Small intestine (tissue), 16 donors: ENCODE measurements at places on chromosomes 6 and 20. TPM values are rescaled to one million over a fixed set of nuclear protein-coding genes. Genes with fewer than 3 reads are reported as not detected.

The HS3ST5 gene
- polyA plus RNA-seq = not detected

The NRSN1 gene
- not detected for polyA plus RNA-seq

The HLA-DQA1 gene
- polyA plus RNA-seq = 54.9 TPM

The MUC22 gene
- polyA plus RNA-seq = not detected

The GJA10 gene
- polyA plus RNA-seq = not detected

The HTR1E gene
- not detected for polyA plus RNA-seq

The NR2E1 gene
- not detected for polyA plus RNA-seq

DNA sequence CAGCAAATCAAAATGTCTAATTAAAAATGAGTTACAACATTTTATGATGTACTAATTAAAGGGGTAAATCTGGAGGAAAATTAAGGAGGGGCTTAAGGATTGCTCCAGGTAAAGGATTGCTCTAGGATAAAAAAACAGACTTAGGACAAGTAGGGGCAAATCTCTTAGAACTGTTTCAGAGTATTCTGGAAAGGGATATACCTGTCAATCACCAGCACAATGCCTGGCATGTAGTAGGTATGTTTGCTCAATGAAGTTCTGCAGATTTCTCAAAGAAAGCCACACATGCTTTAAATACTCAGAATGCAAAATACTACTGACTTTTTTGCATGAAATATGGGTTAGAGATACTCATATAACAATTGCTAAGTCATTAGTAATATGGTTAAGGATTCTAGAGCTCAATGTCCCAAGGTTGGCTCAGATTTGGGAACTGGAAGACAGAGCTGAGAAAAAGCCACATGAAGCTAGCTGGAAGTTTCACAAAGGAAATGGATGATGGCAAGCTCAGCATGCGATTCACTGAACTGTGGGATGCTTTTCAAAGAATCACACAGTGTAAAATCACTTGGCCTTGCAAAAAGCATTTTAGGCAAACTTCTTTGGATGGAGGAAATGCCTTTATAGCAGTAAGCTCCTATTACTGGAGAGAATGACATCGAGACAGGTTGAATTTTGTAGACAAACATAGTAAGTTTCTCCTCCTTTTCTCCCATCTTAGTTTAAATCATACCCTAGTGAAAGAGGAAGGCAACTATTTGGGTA is 72.8 kb downstream of the MAP3K5 start:
- no peak for DNase-seq

GRCh38 chr6:87251225-87251624 is 71.2 kb upstream of the SMIM8 start:
- no peak for DNase-seq

GRCh38 chr6:162684961-162685360 is 42.6 kb downstream of the PRKN start:
- peak; percentile 1 for DNase-seq

DNA sequence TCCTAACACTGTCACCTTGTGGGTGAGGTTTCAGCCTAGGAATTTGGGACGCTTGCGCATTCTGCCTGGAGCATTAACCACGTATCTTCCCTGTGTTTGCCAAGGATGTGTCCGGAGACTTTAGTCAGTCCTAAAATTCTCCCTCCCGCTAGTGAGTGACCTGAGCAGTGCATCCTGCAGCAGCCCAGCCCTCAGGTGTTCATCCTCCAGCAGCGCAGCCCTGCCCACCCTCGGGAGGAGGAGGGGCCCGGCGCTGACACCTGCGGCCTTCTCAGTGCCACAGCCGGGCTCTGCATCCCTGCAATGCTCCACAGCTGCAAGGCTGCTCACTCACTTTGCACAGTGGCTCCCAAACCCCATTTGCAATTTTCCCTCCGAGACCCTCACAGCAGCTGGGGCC is 79.5 kb downstream of the ERMARD start:
- no peak for DNase-seq

- DNase-seq = peak; percentile 41
Observed at GRCh38 chr6:11066505-11067347, 22.6 kb upstream of the ELOVL2 start.

DNA sequence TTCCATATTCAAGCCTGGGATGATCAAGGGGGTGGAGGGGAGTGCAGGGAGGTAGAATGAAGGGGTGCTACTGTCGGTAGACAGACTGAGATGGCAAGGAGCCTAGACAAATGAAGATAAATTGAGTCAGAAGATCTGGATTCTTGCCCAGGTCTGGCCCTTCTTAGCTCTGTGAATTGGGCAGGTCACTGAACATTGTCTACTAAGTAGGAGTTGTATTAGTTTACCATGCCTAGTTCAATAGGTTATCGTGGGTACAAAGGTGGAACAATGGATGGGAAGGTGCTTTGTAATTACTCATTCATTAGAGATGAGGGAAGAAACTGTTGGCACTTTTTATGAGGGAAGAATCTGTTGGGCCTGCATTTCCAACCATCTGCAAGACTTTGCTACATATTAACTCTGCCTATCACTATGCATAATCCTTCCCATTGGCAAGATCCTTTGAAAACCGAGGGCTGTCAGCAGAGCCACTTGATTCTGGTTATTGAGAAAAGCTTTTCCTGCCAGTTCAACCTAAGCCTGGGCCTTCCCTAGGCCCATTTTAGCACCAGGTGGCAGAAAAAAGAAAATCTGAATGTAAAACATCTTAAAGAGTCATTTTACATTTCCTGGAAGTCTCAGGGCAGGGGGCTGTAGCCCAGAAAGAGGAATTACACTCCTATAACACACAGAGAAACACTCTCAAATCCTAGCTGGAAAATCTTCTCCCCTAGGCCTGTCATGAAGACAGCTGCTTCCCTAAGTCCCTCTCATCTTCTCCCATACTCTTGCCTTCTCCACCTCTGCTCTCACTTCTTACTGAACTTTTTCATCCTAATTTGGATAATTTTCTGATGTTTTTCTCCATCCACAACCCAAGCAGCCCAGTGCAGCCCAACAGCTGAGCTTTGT is 103.5 kb downstream of the CD24 start:
- peak; percentile 96 for DNase-seq

DNA sequence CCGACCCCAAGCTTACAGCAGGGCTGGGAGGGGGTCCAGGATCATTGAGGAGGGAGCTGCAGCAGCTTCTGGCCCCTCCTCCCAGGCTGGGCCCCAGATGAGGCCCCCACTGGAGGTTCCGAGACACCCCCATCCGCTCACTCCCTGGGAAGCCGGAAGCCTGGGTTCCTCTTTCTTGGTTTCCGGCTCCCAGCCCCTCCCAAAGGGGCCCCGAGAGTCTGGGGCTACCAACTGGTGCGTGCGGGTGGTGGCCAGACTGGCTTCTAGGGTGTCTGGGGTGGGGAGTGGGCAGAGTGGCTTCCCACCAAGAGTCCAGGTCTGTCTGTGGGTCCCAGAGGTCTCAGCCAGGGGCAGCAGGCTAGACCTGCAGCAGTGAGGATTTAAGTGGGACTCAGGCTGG is 2.2 kb downstream of the RGS19 start:
- no peak for DNase-seq

GRCh38 chr6:166672624-166673206 is 45.7 kb upstream of the RPS6KA2 start:
- DNase-seq = no peak

- DNase-seq = no peak
Observed at GRCh38 chr6:125884634-125885371, 71.8 kb upstream of the HINT3 start.
